ENCODE measurements at places on chromosomes 7 and 10. TPM values are rescaled to one million over a fixed set of nuclear protein-coding genes. Genes with fewer than 3 reads are reported as not detected.

Gene PRKCQ
- 14.2 TPM for polyA plus RNA-seq

Gene IRF5
- polyA plus RNA-seq: 14.6 TPM

Gene GPR15LG
- polyA plus RNA-seq: 0.78 TPM

Gene PNLIP
- not detected for polyA plus RNA-seq

Gene NANOS1
- polyA plus RNA-seq: 4.7 TPM

Gene FAM25C
- polyA plus RNA-seq: not detected

Gene WDFY4
- polyA plus RNA-seq: 1.5 TPM

Gene ADCY1
- 3.1 TPM for polyA plus RNA-seq

DNA sequence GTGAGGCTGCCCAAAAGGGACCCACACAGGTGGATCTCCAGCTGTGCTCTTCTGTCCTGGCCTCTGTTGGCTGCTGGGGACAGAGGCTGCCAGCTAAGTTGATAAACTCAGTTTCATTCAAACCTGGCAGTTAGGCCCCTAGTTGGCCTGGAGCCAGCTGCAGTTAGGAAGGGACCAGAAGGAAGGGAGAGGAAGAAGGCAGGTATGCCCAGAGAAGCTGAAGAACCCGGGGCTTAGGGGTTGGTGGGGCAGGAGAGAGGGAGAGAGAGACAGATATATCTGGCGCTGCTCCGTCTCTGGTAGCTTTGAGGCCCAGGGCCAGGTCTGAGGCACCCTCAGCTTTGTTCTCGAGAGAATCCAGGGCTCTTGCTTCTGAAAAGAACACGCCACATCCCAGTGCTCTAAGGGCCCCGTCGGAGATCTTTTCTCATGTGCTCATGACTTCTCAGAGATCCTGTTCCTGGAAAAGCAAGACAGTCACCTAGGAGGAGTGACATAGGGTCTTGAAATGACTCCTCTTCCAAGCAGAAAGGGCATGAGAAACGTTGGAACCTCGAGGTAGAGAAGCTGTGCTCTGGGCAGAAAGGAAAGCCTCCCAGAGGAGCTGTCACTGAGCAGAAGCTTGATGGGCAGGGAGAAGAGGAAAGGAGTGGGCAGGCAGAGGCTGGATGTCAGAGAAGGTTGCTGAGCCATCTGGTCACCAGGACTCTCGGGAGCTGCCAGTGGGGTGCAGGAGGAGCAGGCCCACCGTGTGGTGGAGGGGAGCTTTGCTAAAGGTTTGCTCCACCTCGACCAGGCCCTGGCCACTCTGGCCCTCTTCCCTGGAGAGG, 153.6 kb downstream of the ARHGAP21 start:
- no peak for DNase-seq

- no peak for DNase-seq
Observed at GRCh38 chr10:114479836-114480235, 75.5 kb upstream of the AFAP1L2 start.

DNA sequence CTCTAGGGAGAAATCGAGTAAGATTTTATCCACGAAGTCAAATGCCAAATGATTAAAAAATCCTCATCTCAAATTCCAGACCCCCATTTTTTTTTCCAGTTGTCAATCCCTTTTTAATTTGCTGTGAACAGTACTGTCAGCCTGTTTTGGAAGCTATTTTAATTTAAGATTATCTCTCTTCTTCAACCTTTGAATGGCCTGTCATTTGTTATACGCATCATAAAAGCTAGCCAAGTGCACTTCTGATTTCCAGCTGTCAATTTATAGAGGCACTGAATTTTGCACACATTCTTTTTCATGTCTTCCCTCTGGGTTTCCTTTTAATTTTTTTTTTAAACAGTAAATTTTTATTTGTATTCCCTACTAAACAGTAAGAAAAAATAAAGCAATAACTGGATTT, 336.4 kb upstream of the HGF start:
- no peak for DNase-seq

GRCh38 chr10:34628174-34628796, 186.8 kb downstream of the PARD3 start:
- DNase-seq: no peak

- no peak for DNase-seq
Observed at GRCh38 chr7:74214816-74215630, 5.2 kb downstream of the LAT2 start.

GRCh38 chr10:75788394-75789205, 357.2 kb downstream of the LRMDA start:
- no peak for DNase-seq

- no peak for DNase-seq
Observed at GRCh38 chr7:151438864-151439601, 908 bp downstream of the CRYGN start.

DNA sequence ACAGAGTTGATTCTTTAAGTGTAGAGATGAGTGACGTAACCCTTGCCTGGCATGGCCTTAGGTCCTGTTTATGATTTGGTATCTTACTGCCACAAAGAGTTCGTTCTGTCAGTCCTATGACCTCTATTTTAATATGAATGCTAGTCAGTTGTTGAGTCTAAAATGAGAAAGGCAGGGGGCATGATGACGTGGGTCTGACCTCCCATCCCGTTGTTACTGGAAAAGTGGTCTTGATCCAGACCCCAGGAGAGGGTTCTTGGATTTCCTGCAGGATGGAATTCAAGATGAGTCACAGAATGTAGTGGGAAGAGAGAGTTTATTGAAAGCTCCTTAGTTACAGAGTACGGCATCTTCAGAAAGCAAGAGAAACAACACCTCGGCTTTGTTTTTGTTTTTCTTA, 317.0 kb upstream of the COBL start:
- no peak for DNase-seq

- DNase-seq: no peak
Observed at GRCh38 chr7:23001610-23002009, 12.3 kb downstream of the HYCC1 start.

DNA sequence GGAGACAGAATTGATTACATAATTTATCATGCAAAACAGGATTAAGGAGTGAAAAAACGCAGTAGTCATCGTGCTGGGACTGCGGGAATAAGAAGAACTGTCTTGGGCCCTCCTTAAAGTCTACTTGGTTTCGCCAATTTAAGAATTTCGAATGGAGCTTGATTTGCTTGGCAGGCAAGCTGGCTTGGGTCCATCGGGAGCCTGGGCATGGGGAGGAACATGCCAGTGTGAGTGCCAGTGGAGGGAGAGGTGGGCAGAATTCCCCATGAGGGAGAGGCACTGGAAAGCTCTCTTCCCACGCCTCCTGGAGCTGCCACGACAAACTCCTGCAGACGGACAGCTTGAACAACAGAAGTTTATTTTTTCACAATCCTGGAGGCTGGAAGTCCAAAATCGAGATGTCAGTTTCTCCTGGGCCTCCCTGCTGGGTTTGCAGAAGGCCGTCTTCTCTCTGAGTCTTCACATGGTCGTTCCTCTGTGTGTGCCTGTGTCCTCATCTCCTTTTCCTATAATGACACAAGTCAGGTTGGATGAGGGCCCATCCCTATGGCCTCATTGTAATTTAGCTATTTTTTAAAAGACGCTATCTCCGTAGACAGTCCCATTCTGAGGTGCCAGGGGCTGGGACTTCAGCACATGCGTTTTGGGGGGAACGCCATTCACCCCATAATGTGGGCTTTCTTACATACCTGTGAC, 528.7 kb upstream of the DPP6 start:
- no peak for DNase-seq

DNA sequence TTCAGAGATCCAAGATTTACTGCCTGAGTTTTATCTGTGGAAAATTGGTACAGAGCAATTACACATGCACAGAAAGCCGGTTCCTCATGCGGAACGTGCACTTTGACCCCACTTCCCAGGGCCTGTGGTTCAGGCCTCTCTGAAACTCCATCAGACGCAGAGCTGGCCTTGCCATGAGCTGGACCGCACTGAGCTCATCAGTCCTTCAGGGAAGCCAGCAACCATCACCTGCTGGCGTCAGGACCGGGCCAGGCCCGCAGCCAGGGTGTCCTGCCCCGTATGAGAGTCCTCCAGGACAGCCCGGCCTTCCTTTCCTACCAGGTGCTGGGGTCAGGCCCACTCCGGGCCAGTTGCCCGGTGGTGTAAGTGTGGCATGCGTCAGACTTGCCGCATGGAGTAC, 446.5 kb upstream of the FOXK1 start:
- peak; percentile 19 for DNase-seq

- no peak for DNase-seq
Observed at GRCh38 chr10:103238506-103239252, 7.0 kb upstream of the RPEL1 start.

DNA sequence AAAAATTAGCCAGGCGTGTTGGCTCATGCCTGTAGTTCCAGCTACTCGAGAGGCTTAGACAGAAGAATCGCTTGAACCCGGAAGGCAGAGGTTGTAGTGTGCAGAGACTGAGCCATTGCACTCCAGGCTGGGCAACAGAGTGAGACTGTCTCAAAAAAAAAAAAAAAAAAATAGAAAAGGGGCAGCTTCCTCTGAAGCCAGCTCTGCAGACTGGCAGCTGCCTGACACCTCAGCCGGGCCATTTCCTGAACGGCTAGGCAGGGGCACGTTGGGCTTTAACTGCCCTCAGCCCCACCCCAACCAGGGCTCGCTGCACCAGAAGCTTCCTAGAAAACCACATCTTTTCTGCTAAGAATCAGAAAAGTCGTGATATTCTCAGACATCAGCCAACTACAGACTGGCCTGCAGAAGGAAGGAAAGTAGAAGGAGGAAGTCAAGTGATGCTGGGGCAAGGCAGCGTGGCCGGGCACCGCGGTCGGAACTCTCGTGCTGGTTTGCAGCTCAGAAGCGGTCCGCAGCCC, 38.0 kb downstream of the PRKAG2 start:
- DNase-seq: no peak

- DNase-seq: no peak
Observed at GRCh38 chr7:13411636-13412035, 577.8 kb downstream of the ETV1 start.

GRCh38 chr7:127034186-127034806, 218.4 kb downstream of the GRM8 start:
- DNase-seq: no peak

- no peak for DNase-seq
Observed at GRCh38 chr7:132446666-132447278, 129.5 kb downstream of the PLXNA4 start.

- peak; percentile 5 for DNase-seq
Observed at GRCh38 chr10:50937230-50937907, 51.9 kb upstream of the A1CF start.

GRCh38 chr7:84372712-84373111, 178.1 kb upstream of the SEMA3A start:
- DNase-seq: no peak

- DNase-seq: no peak
Observed at GRCh38 chr7:21276471-21277035, 151.3 kb upstream of the SP4 start.

DNA sequence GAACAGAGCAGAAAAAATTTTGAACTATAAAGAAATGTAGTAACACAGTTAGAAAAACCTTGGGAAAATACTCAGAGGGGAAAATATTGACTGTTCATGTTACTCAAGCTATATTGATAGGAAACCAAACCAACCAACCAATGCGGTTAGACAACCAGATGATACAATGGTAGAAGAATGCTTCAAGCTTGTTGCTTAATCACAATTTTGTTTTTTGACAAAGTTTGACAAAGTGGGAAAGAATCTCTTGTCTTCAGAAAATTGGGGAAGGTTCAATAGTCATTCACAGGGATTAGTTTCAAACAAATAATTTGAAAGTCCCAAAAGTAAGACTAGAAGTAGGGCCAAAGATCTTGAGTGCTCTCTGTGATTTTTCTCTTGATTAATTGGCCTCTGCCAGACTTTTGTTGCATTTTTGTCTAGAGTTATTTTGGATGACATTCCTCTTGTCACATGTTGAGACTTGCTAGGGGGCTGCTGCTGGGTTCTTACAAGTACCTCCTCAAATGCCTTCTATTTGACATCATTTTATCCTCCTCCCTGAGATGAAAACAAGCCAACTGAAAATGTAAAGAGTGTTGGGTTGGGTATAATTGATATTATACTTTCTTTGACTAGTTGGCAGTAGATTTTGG, 233.1 kb upstream of the PHYHIPL start:
- DNase-seq: no peak

- DNase-seq: no peak
Observed at GRCh38 chr7:117951285-117951684, 78.0 kb upstream of the CTTNBP2 start.

- DNase-seq: no peak
Observed at GRCh38 chr7:105336009-105336408, 52.7 kb downstream of the SRPK2 start.

DNA sequence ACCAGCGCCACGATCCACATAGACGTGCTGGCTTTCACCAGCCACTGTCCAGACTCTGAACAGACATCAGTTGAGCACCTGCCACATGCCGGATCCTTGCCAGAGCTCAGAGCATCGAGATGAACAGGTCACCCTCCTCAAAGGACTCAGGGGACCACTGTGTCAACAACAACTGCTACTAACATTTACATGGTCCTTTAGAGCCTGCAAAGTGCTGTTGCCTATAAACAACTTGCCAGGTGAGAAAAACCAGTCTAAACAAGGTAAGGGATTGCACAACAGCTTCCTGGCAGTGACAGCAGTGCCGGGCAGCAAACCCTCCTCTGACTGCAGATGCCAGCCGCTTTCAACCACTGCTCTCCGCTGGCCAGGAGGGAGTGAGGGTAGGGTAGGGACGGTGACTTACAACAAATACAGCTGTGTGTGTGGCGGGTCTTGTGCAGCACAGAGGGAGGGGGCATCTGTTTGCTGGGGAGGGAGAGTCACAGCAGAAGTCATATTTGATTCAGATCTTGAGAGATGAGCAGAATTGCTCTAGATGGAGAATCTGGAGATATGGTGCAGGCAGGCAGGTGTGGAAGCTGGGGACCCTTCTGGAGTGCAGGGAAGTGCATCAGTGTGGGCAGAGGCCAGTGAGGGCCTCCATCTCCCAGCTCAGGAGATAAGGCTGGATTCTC, 32.8 kb upstream of the RHEB start:
- no peak for DNase-seq

GRCh38 chr10:29203432-29203831, 85.4 kb upstream of the LYZL1 start:
- DNase-seq: no peak

GRCh38 chr10:132302421-132303310, 5.1 kb downstream of the STK32C start:
- no peak for DNase-seq

DNA sequence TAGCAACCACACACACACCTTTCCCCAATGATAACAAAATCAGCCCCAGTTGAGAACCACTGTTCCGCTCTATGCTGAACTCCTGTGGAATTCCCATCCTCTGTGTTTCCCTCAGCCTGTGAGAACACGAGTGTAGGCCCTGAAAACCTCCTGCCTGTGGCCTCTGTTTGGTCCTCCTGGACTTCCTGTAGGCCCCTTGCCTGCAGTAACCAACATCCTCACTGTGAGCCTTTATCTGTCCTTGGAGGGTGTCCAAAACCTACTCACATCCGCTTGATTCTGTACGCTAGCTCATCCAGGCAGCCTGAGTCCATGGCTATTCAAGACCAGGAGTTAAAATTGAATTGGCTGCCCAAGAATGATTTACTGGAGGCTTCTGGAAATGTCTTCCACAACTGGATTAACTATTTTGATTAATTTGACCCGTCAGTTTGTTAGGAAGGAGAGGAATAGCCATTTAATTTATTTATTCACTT, 149.8 kb downstream of the AKR1D1 start:
- no peak for DNase-seq

DNA sequence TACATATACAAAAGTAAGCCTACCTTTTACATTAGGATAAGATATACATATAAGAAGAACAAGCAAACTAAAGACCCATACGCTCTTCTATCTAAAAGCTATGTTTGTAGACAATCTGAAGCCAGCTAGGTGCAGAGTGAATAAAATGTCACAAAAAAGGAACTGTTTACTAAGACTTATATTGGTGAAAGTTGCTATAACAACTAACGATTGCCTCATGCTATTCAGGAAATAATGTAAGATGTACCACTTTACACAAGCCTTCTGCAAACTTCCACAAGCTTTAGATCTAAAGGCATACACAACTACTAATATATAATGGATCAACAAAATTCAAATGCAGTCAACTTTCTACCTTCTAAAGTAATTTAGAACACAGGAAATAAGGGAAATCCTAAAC, 175.1 kb downstream of the SRPK2 start:
- DNase-seq: no peak

Measured in right renal pelvis (tissue), 4 donors.